Right atrium auricular region (tissue), 2 donors: ENCODE measurements at places on chromosomes 3 and 15. TPM values are rescaled to one million over a fixed set of nuclear protein-coding genes. Genes with fewer than 3 reads are reported as not detected.

DNA sequence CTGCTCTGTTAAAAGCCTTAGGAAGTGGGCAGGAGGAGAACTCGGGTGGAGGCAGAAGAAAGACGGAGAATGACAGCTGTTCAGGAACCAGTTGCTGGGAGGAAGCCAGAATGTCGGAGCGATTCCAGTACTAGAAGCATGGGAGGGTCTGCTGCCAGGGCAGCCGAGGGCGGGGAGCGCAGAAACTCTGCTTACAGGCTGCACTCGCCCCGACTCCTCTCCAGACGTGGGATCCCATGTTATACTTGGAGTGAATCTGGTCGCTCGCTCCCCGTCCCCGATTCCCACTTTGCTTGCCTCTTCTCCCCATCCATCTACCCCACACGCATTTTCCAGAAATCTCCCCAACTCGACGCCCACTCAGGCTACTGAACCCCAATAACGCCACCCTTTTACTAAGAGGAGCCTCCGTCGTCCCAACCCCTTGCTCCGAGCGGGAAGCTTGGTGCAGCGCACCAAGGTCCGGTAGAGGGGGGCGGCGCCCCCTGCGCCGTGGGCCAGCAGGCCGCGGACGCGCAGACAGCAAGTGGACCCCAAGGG lies 665 bp downstream of the GATM start:
- peak; percentile 63 for DNase-seq

- DNase-seq = no peak
Observed at GRCh38 chr3:35944926-35945710, 305.8 kb downstream of the ARPP21 start.

GRCh38 chr3:72604328-72604727 lies 243.9 kb downstream of the SHQ1 start:
- DNase-seq = no peak

GRCh38 chr15:55194256-55194655 lies 2.5 kb downstream of the RSL24D1 start:
- no peak for DNase-seq

GRCh38 chr15:94749811-94750617 lies 518.7 kb downstream of the MCTP2 start:
- no peak for DNase-seq

DNA sequence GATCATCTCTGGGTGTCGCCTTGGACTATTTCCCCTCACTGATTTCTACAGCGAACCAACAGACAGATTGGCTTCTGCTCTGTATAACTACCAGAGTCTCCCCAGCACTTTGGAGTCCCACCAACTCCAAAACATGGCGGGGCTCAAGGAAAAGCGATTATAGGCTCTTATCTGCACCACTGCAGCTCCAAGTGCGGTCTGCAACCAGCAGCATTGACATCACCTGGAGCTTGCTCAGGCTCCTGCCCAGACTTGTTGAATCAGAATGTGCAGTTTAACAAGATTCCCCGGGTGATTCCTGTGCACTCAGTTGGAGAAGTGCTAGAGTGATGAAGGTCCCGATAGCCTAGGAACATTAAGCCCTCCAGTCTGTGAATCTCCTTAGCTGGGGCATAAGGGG lies 9.0 kb downstream of the CCK start:
- DNase-seq = no peak

DNA sequence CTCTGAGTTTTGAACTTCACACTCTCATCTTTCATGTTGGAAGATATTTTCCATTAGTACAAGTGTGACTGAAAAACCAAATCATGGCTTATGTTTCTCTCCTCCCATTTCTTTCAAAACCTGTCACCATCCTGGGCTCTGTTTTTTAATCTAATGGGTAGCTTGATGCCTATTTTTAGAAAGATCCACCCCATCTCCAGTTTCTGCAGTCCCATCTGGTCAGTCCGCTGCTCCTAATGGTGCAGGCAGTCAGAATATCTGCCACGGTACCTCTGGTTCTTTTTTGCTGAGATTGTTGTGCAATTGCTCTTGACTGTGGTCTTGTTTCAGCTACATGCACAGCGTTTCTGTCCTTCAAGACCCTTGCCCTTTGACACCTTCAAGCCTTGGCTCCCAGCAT lies 240.9 kb upstream of the CADM2 start:
- DNase-seq = no peak

- DNase-seq = peak; percentile 2
Observed at GRCh38 chr3:31701286-31701685, 168.6 kb downstream of the STT3B start.

GRCh38 chr3:90180096-90180495 lies 1072.7 kb downstream of the EPHA3 start:
- no peak for DNase-seq

DNA sequence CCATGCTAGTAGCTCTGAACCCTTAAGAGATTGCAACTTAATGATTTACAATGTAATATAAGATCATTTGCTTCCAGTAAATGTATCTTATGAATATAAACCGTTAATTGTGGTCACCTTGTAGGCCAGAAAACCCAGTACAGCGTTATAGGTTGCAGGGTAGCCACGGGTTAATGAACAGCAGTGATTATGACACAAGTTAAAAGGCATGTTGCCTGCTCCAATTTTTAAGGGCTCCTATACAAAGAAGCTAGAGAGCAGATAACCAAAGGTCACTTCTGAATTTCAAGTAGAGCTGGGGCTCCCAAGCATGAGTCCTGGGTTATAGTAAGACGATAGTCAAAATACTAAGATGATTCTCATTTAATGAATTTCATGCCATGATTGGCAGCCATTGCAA lies 13.5 kb downstream of the GUCA1C start:
- no peak for DNase-seq

DNA sequence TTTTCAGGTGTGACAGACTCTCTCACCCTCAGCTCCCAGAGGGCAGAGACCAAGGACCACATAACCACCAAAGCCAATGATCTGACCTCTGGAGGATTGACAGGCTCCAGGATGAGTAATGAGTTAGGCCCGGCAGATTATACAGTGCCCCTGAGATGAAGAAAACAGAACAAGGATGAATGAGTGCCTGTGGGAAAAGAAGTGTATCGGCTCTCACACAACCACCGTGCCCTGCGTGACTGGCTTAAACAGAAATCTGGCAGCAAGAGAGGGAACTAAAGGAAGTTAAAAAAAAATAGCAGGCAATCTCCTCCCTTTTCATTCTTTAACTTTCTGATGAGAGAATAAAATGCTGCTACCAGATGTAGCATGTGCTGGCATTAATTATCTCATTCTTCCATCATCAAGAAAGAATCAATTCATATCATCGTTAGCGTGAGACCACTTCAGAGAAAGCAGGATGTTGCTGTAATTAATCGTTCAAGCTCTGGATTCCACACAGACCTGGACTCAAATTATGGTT lies 227.5 kb upstream of the COL8A1 start:
- DNase-seq = no peak

GRCh38 chr3:148042663-148043445 lies 633.7 kb downstream of the ZIC1 start:
- no peak for DNase-seq

DNA sequence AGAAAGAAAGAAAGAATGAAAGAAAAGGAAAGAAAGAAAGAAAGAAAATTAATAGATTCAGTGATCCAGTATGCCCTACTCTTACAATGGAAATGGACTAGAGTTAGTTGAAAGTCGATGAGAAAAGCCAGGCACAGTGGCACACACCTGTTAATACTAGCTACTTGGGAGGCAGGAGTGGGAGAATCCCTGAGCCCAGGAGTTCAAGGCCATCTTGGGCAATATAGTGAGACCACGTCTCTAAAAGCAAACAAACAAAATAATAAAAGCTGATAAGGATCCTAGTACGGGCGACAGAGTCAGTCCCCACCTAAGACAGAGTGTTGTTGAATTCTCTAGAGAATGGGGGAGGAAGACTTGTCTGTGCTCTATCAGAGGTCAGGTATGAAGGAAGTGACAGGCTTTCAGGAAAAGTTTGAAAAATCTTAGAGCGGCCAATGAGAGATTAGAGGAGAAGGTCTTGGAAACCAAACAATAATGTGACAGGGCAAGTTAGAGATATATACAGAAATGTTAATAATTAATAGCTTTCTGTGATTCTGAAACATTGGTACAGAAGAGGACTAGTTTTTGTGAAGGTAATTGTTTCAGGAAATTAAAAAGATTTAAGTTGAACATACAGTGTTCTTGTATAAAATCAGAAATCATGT lies 117.9 kb upstream of the PTX3 start:
- DNase-seq = no peak

DNA sequence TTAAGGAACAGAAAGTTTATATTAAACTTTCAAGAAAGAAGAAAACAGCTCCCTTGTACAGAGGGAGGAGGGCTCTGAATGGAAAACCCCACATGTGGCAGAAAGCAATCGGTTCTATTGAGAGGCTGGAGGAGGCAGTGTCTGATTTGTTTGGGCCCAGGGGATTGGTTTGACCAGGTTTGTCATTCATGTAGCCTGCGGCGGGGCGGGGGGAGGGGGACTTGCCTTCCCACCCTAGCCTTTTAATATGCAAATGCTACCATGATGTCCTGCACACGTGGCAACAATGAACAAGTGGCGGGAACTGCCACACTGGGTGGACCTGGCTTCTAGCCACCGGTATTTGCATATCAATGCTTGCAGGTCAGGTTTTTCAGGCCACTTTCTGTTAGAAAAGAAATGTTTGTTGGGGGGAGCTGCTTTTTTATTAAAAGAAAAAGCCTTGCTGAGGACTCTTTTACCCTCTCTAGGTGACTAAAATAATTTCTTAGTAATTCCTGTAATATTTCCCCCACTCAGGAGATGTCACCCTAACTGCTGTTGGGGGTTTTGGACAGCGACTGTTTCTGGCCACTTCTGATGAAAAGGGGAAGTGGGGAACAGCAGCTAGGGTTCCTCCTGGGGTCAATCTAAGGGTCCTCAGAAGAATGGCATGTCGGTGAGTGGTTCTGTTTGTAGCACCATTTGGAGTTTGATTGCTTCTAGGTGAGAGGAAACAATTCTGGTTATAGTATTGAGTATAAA lies 691.2 kb downstream of the TBL1XR1 start:
- no peak for DNase-seq

DNA sequence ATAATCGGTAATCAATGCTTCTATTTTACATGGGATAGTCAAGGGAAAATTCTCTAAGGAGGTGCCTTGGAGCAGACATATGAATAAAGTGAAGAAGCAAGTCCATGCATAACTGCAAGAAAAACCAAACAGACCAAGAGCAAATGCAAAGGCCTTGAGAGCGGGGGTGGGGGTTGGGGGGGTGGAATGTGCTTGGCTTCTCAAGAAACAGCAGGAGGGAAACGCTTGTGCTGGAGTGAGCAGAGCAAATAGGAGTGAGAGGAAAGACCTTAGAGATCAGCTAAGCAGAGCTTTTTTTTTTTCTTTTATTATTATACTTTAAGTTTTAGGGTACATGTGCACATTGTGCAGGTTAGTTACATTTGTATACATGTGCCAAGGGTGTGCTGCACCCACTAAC lies 260.8 kb downstream of the ARPP21 start:
- DNase-seq = no peak

GRCh38 chr15:64774037-64774628 lies 1.3 kb downstream of the RBPMS2 start:
- DNase-seq = no peak

DNA sequence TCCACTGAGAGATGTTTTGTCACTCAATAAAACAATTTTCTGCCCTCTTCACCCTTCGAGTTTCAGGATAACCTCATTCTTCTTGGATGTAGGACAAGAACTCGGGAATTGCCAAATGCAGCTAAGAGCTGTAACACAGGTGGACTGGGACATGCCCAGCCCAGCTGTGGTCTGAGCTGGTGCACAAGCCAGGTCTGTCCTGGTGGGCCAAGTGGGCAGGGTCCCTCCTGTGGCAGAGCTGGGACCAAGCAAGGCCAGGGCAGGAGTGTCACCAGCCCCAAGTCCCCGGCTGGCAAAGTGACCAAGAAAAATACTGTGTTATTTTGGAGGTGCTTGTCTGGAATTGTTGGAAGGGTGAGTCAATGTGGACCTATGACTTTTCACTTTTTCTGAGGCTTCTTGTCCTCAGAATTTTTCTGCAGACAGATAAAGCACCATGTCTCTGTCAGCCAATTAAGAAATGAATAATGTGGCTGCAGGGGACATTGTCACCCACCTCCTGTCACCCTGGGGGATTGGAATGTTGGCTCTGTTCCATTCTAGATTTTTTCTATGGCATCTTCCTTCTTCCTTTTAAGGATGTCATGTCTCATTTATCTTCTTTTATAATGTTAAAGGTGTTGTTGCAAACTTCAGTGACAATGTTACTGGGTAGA lies 645.2 kb upstream of the EPHA6 start:
- DNase-seq = no peak

- DNase-seq = no peak
Observed at GRCh38 chr15:68295014-68295805, 17.7 kb downstream of the FEM1B start.

GRCh38 chr3:155352900-155353490 lies 59.5 kb upstream of the STRIT1 start:
- DNase-seq = no peak

- no peak for DNase-seq
Observed at GRCh38 chr15:57323806-57324589, 52.3 kb upstream of the CGNL1 start.

GRCh38 chr15:83445643-83446042 lies 1.5 kb upstream of the SH3GL3 start:
- no peak for DNase-seq

GRCh38 chr3:48410205-48411040 lies 19.5 kb downstream of the PLXNB1 start:
- DNase-seq = no peak

GRCh38 chr3:15269091-15269989 lies 63.0 kb downstream of the SH3BP5 start:
- peak; percentile 96 for DNase-seq

DNA sequence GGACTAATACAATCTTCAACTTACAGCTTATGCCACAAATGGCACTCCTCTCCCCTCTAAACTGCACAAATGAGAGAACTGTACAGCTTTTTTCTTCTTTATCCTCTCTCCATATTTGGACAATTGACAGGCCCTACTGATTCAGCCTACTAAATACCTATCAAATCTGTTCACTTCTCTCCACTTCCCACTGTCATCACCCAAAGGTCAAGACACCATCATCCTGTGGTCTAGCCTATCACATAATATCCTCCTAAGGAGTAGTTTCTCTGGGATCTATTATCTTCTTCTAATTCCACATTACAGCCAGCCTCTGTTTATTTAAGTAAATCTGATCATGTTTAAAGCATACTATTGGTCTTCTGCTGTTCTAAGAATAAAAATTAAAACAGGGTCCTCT lies 33.0 kb upstream of the SLC12A8 start:
- DNase-seq = no peak

DNA sequence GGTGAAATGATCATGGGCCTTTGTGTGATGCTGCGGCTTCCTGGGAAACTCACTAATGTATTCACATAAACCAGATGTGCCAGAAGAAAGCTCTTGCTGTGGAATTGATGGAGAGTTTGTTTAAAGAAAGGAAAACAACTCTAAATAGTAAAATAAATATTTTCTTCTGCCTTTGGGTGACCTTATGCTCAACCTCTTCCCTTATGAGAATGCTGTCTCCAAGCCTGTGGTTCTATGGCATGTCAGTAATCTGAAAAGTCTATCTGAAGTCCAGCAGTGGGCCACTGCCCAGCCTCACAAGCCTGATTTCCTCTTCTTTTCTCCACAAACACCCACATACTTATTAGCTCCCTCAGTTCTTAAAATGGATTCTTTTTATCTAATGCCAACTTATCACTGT lies 49.9 kb upstream of the PHLDB2 start:
- DNase-seq = no peak

AGBL1 gene
- total RNA-seq = not detected

TM6SF1 gene
- 30.2 TPM for total RNA-seq

PIERCE2 gene
- total RNA-seq = 5.6 TPM

CKMT1A gene
- total RNA-seq = 1.9 TPM

IQCF5 gene
- not detected for total RNA-seq

CRABP1 gene
- total RNA-seq = not detected

MRPL47 gene
- 30.8 TPM for total RNA-seq

NMNAT3 gene
- total RNA-seq = 23.4 TPM

BSN gene
- 0.41 TPM for total RNA-seq

SAXO2 gene
- total RNA-seq = not detected
